Occipital lobe (tissue), 3 donors: ENCODE measurements at places on chromosomes 6 and 20. TPM values are rescaled to one million over a fixed set of nuclear protein-coding genes. Genes with fewer than 3 reads are reported as not detected.

ZC3H12D gene
- total RNA-seq, result 1.1 TPM

OLIG3 gene
- total RNA-seq, result not detected

ZNF165 gene
- 0.62 TPM for total RNA-seq

TRIM10 gene
- total RNA-seq, result 0.31 TPM

FAM217A gene
- total RNA-seq, result not detected

OPN5 gene
- total RNA-seq, result not detected

PPP1R14C gene
- total RNA-seq, result 61.3 TPM

GPX5 gene
- total RNA-seq, result not detected
